Kidney glomerular epithelial cell (primary cell): ENCODE measurements at places on chromosomes 7 and 10.

- no peak for DNase-seq
Observed at GRCh38 chr10:129045599-129045998, 421.4 kb upstream of the MGMT start.

DNA sequence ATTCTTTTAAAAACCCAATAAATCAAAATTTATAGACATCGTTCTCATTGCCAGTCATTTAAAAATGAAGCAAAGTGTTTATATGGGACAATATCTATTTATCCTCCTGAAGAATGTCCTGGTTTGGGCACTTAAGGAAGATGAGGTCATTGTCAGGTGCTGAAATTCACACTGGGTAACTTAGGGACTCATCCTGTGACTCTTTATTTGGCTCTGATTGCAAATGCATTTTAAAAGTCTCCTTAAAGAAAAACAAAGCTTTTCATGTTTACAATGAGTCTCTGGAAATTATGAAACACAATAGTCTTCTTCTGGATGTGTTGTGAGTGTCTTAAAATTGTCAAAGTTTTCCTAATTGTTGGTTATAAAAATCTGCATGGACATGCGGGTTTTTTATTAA is 69.5 kb upstream of the GPR158 start:
- DNase-seq: no peak

DNA sequence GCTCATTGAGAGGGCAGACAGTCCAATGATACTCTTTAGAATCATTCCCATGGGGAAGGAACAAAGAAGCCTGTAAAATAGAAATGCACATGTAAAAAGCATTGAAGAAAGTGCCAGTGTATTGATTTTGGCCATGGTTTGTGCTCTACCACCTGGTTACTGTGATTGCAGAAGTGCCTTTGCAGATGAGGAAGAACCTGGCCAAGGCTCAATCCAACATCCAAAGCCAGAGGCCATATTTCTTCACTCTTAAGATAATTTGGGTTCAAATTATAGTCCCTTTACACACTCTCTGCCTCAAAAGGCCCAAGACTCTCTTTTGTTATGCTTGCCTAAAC is 122.1 kb downstream of the EGFR start:
- no peak for DNase-seq

- no peak for DNase-seq
Observed at GRCh38 chr7:22375359-22376048, 18.6 kb upstream of the RAPGEF5 start.

DNA sequence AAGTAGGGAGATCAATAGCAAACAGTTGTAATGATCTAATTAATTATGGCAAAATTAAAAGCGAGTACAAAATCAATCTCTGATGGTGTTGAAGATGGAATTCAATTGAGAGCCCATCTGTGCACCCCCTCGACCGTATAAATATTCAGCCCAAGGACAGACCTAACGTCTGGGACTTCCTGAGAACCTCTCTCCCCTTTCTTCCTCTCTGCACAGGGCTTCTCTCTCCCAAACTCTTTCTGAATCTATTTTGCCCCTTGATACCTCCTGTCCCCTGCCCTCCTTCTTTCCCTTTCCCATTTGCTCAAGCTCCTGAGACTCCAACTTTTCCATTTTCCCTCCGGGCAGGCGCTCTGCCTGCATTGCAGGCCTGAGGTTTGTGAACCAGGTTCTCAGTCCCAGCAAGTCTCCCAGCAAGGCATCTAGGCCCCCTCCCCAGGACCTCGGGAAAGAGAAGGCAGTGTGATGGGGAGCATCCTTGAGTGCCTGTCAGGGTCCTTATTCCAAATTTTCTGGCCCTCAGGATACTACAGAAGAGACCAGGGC is 8.5 kb upstream of the PAX2 start:
- DNase-seq: no peak

DNA sequence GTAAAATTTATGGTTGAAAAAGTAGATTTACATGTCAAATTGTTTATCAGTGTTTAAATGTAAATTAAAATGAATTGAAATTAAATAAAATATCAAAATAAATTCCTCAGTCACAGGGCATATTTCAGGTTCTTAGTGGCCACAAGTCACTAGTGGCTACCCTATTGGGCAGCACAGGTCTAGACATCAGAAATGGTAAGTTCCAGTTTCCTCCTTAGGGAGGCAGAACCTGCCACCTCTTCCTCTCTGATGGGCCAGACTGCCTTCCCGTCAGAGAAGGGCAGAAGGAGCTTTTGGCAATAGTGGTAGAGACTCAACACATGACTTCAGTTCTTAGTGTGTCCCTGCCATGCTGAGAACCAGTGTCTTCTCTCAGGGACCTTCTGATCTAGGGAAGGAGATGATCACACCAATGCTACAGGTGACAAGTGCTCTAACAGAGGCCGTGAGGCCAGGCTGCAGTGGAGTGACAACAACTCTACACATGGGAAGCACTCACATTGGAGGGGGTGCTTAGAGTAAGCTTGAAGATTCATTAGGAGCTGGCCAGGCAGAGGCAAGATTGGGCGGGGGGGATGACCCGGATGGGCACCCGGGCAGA is 14.4 kb upstream of the PCBD1 start:
- no peak for DNase-seq

GRCh38 chr10:23448802-23449570 is 10.1 kb downstream of the OTUD1 start:
- no peak for DNase-seq

DNA sequence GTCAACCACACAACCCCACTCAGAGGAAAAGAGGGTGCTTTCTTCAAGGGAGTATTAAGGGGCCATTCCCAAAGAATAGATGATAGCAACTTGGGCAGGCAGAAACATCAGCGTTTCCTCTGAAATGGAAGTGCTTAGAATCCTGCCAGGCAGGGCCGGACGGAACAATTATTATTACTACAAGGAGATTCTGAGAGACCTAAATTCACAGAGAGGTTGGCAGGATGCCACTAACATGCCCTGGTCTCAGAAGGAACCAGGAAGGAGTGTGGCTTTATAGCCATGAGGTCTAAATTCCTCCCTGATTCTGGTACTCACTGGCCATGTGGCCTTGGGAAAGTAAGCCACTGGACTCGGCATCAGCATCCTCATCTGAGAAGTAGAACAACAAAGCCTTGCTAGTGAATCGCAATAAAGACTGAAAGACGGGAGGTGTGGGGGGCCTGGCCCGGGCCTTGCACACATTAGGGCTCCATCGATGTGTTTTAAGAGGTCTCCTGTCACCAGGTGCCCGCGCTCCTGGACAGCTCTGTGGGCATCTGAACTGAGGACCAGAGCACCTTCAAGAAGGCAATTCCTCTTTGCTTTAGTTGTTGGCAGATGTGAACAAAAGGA is 131.5 kb downstream of the OAT start:
- no peak for DNase-seq

DNA sequence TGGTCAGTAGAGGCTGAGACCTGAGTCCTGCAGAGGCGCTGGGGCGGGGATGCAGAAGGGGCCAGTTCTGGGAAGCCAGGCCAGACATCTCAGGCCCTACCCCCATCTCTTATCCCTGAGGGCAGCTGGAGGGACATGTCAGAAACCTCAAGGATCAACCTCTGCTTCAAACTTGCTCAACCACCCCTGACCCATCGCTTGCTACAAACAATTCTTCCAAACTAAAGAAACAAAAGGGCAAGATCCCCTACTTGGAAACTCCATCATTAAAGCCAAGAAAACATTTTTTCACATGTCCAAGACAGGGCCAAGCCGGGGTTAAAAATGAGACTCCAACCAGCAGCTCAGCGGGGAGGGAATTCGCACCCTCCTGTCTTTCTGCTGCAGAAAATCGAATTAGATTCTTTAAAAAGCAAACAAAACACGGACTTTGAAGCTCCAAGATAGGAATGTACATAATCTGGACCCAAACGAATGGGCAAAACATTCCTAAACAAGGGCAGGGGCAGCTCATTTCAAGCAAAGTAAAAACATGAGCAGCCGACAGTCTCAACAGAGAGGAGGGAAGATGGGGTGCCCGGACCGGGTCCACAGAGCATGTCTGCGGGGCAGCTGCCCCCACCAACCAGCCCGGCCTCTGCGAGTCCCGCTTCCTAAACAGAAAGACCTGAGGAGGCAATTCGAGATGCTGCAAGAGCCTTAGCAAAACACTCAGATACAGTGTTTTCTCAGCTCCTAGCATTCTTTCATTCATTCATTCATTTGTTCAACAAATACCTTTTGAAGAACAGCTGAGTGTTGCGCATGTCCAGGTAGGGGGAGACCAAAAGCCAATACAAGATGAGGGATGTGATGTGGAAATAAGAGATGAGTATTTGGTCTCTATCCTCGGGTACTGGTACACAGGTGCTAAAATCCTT is 44.8 kb downstream of the CHST15 start:
- DNase-seq: no peak

- no peak for DNase-seq
Observed at GRCh38 chr7:151611041-151611440, 91.3 kb upstream of the RHEB start.

- DNase-seq: no peak
Observed at GRCh38 chr7:1150400-1151002, 9.5 kb downstream of the ZFAND2A start.

GRCh38 chr7:78101076-78101475 is 302.5 kb downstream of the PHTF2 start:
- no peak for DNase-seq

DNA sequence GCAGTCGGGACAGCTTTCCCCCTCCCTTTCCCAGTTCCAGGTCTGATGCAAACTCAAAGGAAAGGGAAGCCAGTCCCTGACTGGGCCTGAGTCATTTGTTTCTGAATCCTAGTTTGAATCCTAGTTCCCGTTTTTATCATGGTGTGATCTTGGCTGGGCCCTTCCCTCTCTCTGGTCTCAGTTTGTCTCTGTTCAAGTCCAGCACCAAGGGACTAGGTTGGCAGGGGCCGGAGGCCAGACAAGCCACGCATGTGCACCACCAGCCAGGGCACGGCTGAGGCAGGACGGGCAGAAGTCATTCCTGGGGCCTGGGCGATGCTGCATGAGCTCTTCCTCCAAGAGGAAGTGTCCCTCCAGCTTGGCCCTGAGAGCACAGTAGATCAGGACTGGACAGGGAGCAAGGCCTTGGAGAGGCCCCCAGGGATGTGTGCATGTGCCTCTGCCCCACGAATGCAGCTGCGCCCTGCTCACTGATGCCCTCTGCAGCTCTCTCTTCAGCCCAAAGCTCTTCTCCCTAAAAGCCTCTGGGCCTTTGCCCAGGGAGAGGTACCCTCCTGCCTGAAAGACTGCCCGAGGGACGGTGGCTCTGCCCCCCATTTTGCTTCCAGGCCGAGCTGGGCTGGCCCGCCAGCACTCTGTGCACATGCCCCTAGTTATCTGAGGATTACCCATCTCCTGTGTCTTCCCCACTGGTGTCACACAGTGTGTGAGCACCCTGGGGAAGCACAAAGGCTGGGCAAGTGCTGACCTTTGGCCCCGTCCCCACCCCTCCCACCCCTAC is 86.7 kb downstream of the ZMIZ1 start:
- DNase-seq: no peak

DNA sequence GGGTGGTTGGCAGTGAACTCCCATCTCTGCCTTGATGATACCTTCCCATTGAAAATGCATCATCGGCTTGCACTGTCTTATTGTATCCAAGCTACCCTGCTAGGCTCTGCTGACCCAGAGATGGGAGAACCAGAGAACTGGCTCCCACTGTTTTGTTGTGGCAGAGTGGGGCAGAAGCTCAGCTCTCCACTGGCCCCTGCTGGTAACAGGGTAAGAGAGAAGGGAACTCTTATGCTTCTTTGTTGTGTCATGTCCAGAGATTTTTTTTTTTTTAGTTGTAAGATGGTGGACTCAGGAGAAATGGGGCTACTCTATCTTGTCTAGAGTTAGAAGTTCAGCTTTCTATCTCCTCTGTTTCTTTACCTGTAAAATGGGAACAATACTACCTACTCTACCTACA is 100.5 kb upstream of the SDK1 start:
- peak; percentile 21 for DNase-seq

GRCh38 chr7:80370587-80370986 is 141.3 kb downstream of the GNAT3 start:
- DNase-seq: no peak

GRCh38 chr7:131502810-131503508 is 53.5 kb downstream of the PODXL start:
- peak; percentile 28 for DNase-seq
